Stimulated activated CD4-positive, alpha-beta T cell treated with anti-CD3 and anti-CD28 coated beads, TNF-alpha, amount 100 ng/mL, for 1 hour (primary cell): ENCODE measurements at places on chromosomes 1 and 21.

GRCh38 chr1:54807756-54808155, 6.6 kb upstream of the TTC22 start:
- no peak for DNase-seq

GRCh38 chr1:12188115-12188514, 21.3 kb downstream of the TNFRSF1B start:
- no peak for DNase-seq

DNA sequence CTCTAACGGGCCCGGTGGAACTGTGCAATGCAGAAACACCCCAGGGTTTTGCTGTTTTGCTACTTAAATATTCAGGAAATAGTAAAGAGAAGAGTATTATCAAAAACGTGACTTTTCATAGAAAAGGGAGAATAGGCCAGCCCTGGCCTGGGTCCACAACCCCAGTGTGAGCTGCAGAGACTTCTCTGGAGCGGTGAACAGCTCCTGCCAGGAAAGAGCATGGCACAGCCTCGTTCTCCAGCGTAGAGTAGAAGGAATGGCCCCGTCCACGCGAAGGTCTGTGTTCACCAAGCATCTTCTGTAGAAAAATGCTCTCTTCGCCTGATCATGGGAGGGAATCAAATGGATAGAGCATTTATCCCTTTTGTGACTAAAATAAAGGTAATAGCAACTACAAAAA, 51.4 kb downstream of the PDE9A start:
- DNase-seq: no peak

GRCh38 chr1:227532019-227532619, 31.2 kb upstream of the ZNF678 start:
- no peak for DNase-seq

GRCh38 chr1:54339126-54339525, 67.1 kb downstream of the SSBP3 start:
- no peak for DNase-seq

- DNase-seq: no peak
These were observed 8.7 kb downstream of the ZC3H12A start for GRCh38 chr1:37482796-37483744.

GRCh38 chr1:242712248-242712647, 187.8 kb upstream of the PLD5 start:
- no peak for DNase-seq

DNA sequence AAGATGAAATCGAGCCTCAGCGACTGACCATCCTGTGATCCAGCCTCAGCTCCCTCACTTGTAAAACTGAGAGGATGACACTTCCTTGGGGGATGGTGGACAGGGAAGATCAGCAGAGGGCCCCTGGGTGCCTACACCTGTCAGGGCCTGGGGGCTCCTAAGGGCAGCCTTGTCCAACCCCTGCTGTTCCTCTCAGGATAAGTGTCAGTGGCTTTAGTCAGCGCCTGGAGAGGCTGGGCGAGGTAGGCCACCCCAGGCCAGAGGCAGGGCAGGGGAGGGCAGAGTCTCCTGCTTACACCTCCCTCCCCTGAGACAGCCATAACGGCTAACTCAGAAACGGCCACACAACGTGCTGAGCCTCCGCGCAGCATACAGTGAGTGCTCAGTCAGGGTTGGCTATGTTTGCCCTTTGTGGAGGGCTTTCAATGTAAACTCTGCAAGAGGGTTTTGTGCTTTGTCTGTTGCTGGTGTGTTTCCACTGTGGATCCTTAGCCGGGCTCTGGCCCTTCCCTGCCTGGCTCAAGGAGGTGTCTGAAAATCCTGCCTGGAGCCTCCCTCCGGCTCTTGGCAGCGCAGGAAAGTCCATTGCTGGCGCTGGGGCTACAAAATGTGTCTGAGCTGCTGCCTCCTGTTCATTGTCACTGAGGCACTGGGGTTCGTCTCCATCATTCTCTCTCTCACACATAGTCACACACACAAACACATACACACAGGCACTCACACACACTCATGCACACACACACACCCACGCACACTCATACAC, 588.4 kb downstream of the PTPRU start:
- DNase-seq: no peak

- DNase-seq: no peak
These were observed 19.5 kb downstream of the PLA2G5 start for GRCh38 chr1:20089328-20090077.

GRCh38 chr1:15965228-15965767, 10.6 kb downstream of the ZBTB17 start:
- DNase-seq: no peak

GRCh38 chr1:171160639-171161354, 24.3 kb upstream of the FMO2 start:
- DNase-seq: no peak

DNA sequence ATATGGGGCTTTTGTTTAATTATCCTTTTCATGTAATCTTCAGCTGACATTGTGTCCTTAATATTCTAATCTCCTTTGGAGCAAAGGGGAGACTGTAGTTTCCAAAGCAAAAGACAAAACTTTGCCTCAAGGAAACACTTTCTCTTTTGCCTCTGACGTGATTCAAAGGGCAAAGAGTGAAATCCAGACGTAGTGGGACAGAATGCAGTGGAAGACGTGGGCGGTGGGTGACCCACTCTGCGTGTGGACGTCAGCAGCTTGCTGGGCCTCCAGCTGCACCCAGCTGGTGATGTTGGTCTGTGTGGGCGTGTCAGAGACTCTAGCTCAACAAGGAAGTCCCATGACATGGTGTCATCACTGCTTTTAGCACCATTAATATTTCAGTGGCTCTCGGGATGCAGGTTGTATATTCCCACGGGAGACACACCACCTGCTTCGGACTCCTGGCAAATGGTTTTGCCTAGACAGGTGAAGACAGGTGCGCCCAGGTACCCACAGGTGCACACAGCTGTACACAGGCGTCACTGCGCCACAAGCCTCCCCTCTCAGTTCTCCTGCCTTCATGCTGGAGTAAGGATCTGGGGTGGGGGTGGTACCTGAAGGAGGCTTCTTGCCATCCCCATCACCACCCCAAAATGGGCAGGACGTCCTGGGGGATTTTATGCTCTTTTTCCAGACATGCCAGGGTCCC, 292.1 kb upstream of the VAMP3 start:
- DNase-seq: no peak

GRCh38 chr1:162696286-162696862, 64.1 kb downstream of the DDR2 start:
- no peak for DNase-seq

DNA sequence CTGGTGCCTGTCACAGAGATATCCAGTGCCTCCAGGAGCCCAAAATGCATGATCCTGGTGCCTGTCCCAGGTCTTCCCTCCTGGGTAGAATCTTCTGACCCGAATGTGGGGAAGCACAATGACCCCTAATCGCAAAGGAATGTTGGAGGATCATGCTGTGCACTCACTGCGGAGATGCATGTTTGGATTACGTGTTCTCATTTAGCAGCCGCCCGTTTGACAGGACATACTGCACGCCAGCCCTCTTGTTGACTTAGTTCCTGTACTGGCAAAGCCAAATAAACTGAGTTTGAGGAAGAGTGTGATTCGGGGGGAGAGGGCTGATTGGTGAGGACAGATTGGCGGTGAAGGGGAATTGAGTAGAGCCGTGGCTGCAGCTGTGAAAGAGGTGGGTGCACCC, 85.9 kb upstream of the SIM2 start:
- no peak for DNase-seq

GRCh38 chr1:26978901-26979300, 14.6 kb upstream of the TRNP1 start:
- no peak for DNase-seq

- DNase-seq: no peak
These were observed 27.5 kb downstream of the INTS7 start for GRCh38 chr1:212007886-212008285.
